Right atrium auricular region (tissue), 2 donors: ENCODE measurements at places on chromosomes 3 and 15. TPM values are rescaled to one million over a fixed set of nuclear protein-coding genes. Genes with fewer than 3 reads are reported as not detected.
A peak's percentile ranks its signal among the peaks of the same experiment; 100 is the strongest.

ITIH3 gene
- total RNA-seq = 2.1 TPM

DNA sequence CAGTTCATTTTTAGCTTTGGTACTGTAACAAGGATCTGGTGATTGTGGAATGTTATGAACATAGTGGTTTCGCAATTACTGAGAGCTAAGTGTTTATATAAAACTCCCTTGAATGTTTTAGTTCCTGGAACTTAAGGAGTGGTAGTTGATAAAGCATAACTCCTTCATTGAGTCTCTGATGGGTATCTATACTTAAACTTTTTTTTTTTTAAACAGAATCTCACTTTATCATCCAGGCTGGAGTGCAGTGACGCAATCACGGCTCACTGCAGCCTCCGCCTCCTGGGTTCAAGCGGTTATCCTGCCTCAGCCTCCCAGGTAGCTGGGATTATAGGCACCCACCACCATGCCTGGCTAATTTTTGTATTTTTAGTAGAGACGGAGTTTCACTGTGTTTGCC is 11.3 kb downstream of the PRKCI start:
- no peak overlapping the region for H3K27ac ChIP-seq
- peaks cover 18% of the 10 kb centered on the region for H3K36me3 ChIP-seq
- H3K4me1 ChIP-seq = no peaks in the 10 kb centered on the region
- no peaks in the 10 kb centered on the region for H3K27me3 ChIP-seq

- no peaks in the 10 kb centered on the region for H3K27me3 ChIP-seq
- DNase-seq = no peak
- H3K27ac ChIP-seq = no peak overlapping the region
- H3K4me3 ChIP-seq = no peak overlapping the region
- H3K4me1 ChIP-seq = peaks cover 13% of the 10 kb centered on the region
Measured at GRCh38 chr15:92323525-92323924, 70.2 kb upstream of the ST8SIA2 start.

GRCh38 chr3:152283492-152284381 is 15.0 kb downstream of the MBNL1 start:
- H3K4me3 ChIP-seq = no peak overlapping the region
- peaks cover 92% of the 10 kb centered on the region for H3K4me1 ChIP-seq
- H3K27me3 ChIP-seq = no peaks in the 10 kb centered on the region
- peak overlapping the region; percentile 55 for H3K27ac ChIP-seq
- no peak for DNase-seq
